ENCODE measurements at places on chromosomes 12 and 14.

DNA sequence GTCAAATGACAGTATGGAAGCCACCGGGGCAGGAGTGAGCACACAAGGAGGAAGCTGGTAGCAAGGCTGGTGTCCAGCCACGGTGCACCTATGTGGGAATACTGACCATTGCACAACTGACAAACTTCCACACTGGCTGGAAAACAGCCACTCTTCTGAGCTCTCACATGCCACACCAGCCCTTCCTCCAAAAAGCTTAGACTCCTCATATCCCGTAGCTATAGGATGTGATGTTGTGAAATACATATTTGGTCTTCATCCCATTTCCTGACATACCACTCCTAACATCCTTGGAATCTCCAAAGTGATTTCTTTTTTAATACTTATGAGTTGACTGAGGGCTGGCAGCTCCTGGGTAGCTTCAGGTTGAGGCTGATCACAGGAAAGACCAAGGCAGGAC lies 103.6 kb downstream of the NTF3 start:
- no peak for DNase-seq

GRCh38 chr12:78584695-78585094 lies 279.9 kb upstream of the SYT1 start:
- DNase-seq, result no peak

DNA sequence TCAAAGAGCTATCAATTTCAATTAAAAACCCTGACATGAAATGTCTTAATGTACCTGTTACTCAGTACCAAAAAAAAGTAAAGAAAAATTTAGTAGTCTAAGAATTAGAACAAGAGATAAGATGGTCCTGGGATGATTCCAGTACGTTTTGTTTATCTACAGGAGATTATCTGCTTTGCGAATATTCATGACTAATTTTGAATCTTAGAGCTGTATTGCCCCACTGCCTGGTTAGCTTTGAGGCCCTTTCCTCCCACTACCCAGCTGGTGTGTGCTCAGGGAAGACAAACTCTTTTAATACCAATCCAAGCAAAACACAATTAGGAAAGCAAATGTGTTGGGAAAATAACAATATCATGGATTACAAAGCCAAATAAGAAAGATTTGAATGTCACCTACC lies 263.5 kb downstream of the FOXG1 start:
- DNase-seq, result no peak

DNA sequence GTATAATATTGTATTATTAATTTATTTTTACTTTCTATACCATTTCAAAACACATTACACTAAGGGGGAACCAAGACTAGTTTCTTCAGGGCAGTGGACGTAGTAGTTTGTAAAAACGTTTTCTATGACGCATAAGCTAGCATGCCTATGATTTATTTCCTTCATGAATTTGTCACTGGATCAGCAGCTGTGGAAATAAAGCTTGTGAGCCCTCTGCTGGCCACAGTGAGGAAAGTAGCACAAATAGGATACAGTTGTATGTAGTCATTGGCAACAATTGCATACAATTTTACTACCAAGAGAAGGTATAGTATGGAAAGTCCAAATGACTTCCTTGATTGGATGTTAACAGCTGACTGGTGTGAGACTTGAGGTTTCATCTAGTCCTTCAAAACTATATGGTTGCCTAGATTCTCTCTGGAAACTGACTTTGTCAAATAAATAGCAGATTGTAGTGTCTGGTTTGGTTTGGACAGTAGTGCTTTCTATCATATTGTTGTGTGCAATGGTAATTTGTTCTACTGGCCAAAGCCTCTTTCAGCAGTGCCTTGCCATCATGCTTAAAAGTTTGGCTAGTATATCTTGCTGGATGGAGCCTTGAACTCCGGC lies 24.3 kb upstream of the PLEKHD1 start:
- DNase-seq, result peak; percentile 68

DNA sequence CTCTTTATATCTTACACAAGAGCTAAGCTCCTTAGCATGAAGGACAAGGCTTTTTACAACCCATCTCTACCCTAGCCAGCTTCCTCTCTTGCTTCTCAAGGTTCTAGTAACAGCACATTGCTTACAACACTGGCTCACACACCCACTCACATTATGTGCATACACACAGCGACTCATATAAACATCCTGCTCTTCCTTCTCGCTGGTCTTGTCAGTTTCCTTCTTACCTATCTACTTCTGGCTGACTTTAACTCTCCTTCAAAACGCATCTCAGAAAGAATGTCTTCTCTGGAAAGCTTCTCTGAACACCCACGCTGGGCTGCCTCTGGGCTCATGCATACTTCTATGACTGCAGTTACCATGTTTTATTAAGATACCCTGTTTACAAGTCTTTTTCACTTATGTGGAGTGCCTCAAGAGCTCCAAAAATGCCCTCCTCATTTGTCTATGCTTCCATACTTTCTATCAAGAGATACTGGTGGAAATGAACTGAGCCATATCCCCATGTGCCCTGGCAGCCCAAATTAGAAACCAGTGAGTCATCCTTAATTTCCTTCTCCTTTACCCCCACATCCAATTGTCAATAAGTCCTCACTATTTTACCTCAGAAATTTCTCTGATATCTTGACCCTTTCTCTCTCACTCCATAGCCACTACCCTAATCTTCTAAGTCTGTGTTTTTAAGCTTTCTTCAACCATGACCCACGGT lies 126.9 kb upstream of the KRAS start:
- DNase-seq, result peak; percentile 55

- no peak for DNase-seq
Observed at GRCh38 chr14:64767215-64767964, 63.2 kb downstream of the PLEKHG3 start.

DNA sequence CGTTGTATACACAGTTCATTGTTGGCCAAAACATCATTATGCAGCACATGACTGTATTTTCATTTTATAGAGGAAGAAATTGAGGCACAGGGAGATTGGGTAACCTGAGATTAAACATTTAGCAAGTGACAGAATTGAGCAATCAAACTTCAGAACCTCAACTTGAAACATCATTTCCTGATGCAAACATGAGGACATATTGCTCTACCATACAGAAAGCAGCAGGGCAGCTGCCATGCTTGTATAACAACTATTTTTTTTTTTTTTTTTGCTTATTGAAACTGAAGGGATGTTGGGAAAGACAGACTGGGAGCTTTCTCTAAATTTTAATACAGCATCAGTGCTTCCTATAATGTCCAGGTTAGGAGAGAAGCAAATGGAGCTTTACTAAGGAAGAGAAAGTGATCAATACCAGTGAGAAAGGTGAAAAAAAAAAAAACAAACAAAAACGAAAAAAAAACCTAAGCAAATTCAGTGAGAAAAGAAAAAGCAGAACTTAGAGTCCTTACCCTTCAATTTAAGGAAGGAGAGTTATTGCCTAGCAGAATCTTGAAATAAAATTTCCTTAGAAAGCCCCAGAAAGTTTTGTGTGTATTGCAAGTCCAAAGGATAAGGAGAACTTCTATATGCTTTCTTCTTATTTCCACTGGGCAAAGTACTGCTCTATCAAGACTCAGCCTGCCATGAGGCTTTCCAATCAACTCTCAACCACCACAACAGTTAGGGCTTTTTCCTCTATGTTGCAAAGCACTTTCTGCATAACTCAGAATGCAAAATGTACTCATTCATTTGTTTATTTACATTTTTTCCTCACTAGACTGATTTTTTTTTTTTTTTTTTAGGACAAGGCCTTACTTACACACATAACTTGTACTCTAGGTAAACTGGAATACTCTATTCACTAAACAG lies 21.6 kb downstream of the BTG1 start:
- DNase-seq, result no peak

DNA sequence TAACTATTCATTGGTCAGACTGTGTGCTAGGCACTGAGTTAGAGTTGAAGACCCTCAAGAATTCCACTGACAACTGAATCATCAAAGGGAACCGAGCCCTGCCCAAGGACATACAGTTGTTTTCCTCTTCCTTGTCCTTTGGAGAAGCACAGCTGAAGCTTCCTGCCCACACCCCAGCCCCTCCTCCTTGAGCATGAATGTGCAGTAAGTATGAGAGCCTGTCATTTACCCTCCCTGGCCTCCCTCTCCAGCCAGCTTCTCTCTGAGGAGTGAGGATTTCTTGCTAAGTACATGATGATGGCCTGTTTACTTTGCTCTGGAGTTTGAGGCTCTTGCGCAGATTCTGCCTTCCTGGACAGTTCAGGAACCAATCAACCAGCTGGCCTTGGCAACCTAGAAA lies 235.2 kb downstream of the CACNA1C start:
- DNase-seq, result no peak

GRCh38 chr14:68507544-68508081 lies 285.3 kb downstream of the ZFP36L1 start:
- DNase-seq, result no peak

- DNase-seq, result no peak
Observed at GRCh38 chr12:78248321-78248720, 417.6 kb downstream of the NAV3 start.

- peak; percentile 85 for DNase-seq
Observed at GRCh38 chr14:22598099-22598895, at the start of gene ABHD4. ABHD4 (plus strand) TSS chr14:22598300; CDS start chr14:22598307, 7 bp downstream.

DNA sequence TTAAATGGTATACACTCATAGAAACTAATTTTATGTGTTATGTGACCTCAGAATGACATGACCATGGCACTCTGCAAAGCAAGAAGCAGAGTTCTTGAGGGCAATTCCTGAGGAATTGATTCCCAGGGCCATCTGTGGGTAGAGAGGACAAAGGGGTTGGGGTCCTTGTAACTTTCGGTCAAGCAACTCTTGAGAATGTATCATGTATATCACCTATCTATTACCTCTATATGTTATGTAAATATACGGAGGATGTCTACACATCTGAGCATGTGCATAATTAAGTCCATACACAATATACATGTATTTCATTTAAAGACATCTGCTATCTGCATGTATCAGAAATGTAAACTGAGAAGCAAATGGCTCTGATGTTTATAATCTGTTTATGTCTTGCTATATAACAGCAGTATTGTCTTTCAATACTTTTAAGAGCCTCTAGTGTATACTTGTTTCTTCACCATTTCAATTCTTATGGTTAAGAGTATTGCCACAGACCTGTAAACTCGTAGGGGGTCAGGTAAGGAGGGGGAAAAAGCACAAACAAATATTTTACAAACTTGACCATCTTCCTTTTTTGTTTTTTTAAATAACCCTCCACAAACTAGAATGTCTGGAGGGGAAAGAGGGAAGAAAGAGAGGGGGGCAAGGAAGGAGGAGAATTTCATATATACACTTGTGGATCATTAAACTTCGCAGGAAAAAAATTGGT lies 4.5 kb downstream of the FOXA1 start:
- DNase-seq, result no peak

DNA sequence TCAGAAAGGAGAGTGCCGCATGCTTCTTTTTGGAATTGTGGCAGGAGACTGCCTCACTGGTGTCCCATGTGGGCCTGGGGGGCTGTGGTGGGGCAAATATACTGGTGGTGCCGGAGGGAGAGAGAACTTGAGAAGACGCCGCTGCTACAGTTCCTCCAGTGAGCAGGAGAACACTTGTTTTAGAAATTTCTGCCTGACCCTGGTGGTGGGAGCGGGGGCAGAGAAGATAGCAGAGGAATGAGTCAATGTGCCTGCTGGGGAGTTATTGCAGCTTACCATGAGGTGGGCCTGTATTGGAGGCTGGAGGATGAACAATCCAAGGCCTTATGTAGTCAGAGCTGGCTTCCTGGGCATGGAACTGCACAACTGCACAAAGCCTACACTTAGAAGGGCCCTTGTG lies 211.8 kb downstream of the SNAPC1 start:
- peak; percentile 24 for DNase-seq

DNA sequence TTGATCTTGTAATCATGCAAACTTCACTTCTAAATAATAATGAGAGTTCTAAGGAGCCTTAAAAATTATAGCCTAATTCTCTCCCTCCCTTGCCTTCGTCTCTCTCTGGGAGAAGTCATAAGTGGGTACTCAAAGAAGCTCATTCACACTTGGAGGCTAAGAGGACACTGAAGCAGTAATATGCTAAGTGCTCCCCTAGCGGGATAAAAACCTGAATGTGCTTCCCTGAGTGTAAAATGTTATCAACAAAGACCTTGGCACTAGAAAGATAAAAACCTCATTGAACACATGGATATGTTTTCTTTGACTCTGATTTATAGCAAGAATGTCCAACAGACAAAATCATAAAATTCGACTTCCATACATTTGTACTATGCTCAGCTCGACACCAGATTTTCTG lies 337.9 kb upstream of the NOVA1 start:
- DNase-seq, result no peak

DNA sequence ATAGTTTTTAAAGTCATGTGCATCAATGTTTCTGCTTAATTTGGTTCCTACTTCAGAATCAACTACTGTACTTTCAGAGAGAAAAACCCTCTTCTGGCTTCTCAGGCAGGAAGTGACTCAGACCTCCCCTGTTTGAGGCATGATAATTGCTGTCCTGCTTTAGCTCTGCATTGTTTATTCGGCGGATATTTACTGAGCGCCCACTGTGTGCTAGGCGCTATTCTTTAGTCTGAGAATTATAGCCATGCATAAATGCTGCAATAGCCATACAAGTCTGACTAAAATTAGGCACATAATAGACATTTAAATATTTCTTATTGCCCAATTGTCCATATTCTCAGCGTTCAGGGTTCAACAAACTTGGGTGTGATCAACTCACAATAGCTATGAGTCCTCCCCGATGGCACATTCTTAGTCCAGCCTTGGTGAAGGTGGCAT lies 6.1 kb upstream of the AMIGO2 start:
- DNase-seq, result no peak

DNA sequence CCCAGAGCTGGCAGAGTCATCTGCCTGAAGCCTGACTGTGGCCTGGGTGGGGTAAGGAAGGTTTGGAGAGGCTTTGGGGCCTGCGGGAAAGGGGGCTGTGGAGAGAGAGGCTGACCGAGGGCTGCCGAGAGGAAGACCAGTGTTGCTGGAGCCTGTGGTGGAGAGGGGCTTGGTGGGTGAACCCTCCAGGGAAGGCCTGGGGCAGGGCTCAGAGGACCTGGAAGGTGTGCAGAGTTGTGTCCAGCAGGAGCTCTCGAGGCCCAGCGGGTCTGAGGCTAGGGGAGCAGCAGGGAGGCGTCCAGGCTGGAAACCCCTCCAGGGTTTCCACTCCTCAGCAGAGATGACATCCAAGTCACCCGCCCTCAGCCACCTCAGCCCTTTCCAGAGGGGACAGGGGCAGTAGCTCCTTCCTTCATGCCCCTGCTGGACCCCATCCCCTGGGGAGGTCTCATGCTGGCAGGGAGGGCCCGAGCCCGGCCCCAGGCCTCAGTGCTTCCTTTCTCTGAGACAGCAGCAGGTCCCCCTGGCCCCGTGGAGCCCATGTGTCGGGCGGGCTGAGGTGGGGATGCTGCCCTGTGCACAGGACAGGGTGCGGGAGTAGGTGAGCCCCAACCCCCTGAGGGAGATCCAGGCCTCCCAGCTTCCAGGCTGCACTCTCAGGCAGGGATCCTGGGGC lies 8.4 kb downstream of the CEP170B start:
- DNase-seq, result no peak

GRCh38 chr14:24362241-24362960 lies 5.6 kb upstream of the NFATC4 start:
- DNase-seq, result no peak

DNA sequence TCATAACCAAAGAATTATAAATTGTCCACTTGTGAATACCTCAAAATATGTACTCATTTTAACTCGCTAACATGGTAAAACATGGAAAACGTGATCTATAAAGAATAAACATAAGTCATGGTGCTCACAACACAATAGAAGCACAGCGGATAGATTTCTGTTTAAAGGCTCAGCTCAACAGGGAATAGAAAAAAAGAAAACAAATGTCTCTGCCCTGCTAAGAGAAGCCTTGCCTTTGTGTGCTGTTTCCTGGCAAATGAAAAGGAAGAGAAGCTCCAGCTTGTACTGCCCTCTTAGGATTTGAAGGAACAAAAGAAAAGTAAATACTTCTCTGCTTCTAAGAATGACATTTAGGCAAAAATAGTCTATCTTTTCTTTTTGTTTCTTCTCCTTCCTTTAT lies 121.0 kb upstream of the KRR1 start:
- DNase-seq, result no peak

Data from AG08396 (cell line).